ENCODE measurements at places on chromosomes 13 and 19.

- no peak for DNase-seq
Observed at GRCh38 chr13:27696731-27697130, 75.0 kb downstream of the POLR1D start.

DNA sequence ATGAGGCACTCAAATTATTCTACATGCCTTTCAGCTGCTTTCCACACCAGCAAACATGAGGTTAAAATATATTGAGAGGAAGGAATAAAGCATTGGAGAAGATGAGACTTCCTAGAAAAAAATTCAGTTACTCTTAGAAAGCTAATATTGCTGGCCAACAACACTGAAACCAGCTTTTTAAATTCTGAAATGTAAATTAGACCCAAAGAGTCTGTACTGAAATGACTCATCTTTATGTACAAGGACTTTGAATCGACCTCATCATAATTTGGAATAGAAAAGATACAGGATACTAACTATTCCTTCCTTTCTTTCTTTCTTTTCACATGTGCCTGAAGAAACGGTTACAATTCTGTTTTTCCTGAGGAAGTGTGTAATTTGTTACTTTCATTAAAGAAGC is 6.5 kb upstream of the HSPH1 start:
- DNase-seq, result no peak

- DNase-seq, result no peak
Observed at GRCh38 chr13:53781941-53782340, 753.3 kb downstream of the OLFM4 start.

- DNase-seq, result no peak
Observed at GRCh38 chr19:44814517-44814916, 5.6 kb downstream of the BCAM start.

GRCh38 chr13:88071371-88071770 is 400.2 kb downstream of the SLITRK5 start:
- DNase-seq, result no peak

GRCh38 chr19:20912973-20913372 is 10.1 kb upstream of the ZNF85 start:
- no peak for DNase-seq

GRCh38 chr19:18322318-18322758 is 538 bp downstream of the LSM4 start:
- DNase-seq, result no peak

GRCh38 chr13:26621731-26622401 is 64.4 kb downstream of the WASF3 start:
- no peak for DNase-seq

DNA sequence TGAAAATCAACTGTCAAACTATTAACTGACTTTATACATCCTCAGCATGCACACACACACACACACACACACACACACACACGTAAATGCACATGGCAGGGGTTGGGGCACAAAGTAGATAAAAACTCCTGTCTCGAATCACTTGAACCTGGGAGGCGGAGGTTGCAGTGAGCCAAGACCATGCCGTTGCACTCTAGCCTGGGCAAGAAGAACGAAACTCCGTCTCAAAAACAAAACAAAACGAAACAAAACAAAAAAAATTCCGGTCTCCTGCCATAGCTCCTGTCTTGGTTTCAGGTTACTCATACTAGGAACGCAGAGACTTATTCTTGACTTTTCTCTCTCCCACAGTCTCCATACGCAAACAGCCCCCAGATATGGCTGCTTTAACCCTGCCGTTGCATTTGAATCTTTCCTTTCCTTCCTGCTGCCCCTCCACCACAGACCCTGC is 148.9 kb downstream of the SHISA2 start:
- DNase-seq, result no peak
